ENCODE measurements at places on chromosomes 16 and 17.
A peak's percentile ranks its signal among the peaks of the same experiment; 100 is the strongest.

- DNase-seq, result peak; percentile 7
Measured at GRCh38 chr17:78611607-78612006, 34.4 kb upstream of the DNAH17 start.

DNA sequence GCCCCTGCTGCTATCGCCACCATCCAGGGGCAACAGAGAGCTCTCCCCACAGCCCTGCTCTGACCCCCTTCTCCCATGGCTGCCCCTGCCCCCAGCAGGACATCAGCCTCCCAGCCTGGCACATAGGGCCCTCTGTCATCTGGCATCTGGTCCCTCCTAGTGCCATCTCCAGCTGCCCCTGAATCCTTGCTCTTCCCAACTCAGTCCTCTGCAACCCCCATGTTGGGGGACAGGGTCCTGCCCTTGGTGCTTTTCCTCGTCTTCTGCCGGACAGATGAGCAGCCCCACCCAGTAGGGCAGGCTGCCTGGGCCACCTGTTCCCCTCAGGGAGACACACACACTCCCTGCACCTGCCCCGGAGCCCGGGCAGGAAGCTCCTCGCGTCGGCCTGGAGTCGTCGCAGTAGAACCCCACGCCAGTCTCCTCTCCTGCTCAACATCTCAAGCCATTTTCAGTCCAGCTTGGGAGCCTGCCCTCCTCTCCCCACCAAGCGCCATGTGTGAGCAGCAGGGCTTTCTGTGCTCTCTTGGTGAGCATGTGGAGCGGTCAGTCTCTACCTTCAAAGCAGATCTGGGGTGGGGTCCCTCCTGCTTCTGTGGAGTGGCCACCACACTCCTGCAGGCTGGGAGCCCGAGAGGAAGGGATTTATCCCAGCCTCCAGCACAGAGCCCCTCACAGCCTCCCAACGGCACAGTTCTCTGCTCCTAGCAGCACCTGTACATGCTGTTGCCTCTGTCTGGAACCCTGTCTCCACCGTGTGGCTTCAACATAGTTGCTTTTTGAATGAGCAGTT, 28.2 kb downstream of the TNFRSF13B start:
- no peak for DNase-seq

- peak; percentile 9 for DNase-seq
Measured at GRCh38 chr16:70341600-70341999, 5.1 kb upstream of the DDX19A start.

GRCh38 chr17:37791447-37792399, 46.9 kb upstream of the HNF1B start:
- peak; percentile 8 for DNase-seq

DNA sequence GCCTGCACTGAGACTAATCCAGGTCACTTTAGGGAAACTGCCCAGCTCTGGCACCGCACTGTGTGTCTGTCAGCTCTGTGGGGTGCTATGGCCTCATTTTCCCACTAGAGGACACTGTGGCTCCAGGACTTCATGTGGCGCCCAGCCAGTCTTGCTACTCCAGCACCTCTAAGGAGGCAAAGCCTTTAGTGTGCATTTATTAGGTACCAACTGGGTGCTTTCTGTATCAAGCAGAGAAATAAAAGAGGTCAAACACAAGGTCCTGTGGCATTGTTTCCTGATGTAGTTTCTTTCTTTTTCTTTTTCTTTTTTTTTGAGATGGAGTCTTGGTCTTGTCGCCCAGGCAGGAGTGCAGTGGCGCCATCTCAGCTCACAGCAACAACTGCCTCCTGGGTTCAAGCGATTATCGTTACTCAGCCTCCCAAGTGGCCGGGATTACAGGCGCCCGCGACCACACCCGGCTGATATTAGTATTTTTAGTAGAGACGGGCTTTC, 12.5 kb upstream of the RHBDL3 start:
- DNase-seq, result peak; percentile 62

DNA sequence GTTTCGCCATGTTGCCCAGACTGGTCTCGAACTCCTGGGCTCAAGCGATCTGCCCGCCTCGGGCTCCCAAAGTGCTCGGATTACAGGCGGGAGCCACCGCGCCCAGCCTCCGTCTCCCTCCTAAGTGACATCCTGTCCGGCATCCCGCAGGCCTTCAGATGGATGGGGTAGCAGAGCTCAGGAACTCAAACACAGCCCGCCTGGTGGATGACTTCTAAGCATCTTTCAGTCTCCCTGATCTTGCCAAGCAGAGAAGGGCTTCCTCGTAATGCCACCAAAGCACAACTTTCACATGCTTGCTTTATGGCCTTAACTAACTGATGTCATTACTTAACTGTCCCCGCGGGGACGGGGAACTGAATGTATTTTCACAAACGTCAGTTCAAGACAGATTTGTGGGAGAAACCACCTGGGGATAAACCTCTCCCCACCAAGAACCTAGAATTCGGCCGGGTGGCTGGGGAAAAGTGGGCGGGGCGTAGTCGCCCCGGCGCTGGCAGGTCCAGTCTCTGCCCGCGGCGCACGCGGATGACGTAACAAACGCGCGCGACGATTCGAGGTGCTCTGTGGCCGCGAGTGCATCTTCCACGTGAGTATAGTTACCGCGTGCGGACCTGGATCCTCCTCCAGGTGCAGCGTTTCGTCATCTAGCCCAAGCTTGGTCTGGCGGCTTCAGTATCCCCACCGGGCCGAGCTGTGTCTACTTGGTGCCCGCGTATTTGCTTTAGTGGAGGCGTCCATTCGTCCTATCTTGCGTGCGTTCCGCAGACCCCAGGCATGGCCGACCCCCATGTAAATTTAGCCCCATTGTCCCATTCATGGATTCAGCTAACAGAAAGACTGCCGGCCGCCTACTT, at the start of gene PFAS:
TSS of gene PFAS (plus strand) at position 539 of the 857 bp plus-strand sequence. CDS start 4,649 bp downstream, outside the sequence.
- DNase-seq, result peak; percentile 72

DNA sequence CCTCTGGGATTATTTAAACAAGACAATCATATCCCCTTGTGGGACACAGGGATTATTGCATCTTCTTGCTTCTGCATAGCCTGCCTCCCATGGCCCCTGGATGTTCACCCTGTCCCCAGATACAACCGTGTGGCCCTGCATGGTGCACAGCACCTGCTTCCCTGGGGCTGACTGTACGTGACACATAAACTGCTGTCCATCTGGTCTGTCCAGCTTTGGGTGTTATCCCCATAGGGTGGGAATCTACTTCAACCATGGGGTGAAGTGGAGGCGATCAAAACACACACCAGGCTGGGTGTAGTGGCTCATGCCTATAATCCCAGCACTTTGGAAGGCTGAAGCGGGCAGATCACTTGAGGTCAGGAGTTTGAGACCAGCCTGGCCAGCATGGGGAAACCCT, 138.8 kb downstream of the XYLT1 start:
- DNase-seq, result no peak

DNA sequence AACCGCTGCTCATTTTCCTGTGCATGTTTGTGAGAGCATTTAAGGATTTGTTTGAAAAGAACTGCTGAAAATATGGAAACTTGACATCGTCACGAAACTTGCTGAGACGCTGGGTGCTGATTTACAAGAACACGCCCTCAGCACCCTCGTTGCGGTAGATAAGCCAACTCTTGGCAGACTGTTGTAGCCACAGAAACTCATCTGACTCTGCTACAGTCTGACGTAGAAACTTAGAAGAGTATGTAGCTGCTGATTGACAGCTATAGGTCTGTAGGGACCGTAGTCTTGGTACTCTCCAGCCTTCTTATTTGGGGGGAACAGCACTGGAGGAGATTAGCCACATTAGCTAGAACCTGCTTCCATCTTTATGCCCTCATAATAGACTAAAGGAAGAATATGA, 36.1 kb upstream of the MYH2 start:
- no peak for DNase-seq

GRCh38 chr16:29146266-29146665, 161.4 kb downstream of the LAT start:
- no peak for DNase-seq

- DNase-seq, result no peak
Measured at GRCh38 chr16:79752396-79752795, 151.9 kb upstream of the MAF start.

DNA sequence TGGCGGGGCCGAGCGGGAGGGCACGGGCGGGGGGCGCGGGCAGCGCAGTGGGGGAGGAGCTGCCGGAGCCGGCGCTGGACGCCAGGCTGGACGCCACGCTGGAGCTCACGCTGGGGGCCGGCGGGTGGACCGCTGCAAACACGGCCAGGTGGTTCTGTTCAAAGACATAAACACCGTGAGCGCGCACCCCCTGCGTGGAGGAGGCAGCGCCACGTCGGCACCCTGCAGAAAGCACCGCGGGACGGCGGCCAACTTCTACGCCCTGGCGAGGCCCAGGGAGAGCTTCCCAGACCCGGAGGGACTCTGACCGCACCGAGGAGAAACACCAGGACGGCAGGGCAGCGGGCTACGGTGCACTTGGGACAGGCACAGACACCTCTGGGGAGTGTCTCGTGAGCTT, 29.3 kb downstream of the UNKL start:
- no peak for DNase-seq

DNA sequence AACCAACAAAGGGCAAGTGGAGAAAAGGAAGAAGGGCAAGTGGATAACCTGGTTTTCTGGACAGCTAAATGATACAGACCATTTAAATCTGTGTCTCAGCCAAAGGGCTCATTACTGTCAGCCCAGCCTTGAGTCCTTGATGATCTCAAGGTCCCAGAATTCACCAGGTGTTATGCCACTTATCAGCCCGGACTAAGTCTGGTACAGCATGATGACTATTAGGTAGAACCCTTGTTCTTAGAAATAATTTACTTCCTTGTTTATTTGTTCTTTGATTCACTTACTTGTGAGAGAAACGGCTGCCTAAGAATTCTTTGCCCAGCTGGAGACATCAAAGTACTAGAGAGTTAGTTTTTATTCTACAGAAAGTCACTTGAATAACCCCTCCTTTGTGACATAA, 3.5 kb downstream of the PDILT start:
- DNase-seq, result no peak

GRCh38 chr16:28187595-28188004, 24.2 kb downstream of the XPO6 start:
- DNase-seq, result no peak

GRCh38 chr16:28038409-28038808, 25.1 kb downstream of the GSG1L start:
- DNase-seq, result no peak

- DNase-seq, result no peak
Measured at GRCh38 chr17:80481284-80482057, 5.1 kb upstream of the NPTX1 start.

DNA sequence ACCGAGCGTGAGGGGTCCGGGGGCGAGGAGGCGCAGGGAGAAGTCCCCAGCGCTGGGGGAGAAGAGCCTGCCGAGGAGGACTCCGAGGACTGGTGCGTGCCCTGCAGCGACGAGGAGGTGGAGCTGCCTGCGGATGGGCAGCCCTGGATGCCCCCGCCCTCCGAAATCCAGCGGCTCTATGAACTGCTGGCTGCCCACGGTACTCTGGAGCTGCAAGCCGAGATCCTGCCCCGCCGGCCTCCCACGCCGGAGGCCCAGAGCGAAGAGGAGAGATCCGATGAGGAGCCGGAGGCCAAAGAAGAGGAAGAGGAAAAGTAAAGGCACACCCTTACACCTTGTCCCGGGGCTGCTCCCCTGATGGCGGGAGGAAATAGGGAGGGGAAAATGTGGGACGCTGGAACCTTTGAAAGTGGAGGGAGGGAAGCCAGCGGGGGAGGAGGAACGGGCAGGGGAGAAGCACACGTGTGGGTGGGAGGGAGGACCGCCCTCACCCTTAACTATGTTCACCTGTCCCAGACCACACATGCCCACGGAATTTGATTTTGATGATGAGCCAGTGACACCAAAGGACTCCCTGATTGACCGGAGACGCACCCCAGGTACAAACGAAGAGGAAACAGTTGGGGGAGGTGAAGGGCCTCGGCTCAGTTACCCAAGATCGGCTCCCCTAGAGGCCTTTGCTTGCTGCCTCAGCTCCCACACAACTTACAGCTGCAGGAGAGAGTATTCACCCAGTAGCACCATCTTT, 916 bp downstream of the PAGR1 start:
- peak; percentile 21 for DNase-seq

GRCh38 chr17:57553526-57553925, 191.6 kb downstream of the CCDC182 start:
- DNase-seq, result no peak

GRCh38 chr17:50475362-50475761, 3.3 kb upstream of the RSAD1 start:
- DNase-seq, result no peak

DNA sequence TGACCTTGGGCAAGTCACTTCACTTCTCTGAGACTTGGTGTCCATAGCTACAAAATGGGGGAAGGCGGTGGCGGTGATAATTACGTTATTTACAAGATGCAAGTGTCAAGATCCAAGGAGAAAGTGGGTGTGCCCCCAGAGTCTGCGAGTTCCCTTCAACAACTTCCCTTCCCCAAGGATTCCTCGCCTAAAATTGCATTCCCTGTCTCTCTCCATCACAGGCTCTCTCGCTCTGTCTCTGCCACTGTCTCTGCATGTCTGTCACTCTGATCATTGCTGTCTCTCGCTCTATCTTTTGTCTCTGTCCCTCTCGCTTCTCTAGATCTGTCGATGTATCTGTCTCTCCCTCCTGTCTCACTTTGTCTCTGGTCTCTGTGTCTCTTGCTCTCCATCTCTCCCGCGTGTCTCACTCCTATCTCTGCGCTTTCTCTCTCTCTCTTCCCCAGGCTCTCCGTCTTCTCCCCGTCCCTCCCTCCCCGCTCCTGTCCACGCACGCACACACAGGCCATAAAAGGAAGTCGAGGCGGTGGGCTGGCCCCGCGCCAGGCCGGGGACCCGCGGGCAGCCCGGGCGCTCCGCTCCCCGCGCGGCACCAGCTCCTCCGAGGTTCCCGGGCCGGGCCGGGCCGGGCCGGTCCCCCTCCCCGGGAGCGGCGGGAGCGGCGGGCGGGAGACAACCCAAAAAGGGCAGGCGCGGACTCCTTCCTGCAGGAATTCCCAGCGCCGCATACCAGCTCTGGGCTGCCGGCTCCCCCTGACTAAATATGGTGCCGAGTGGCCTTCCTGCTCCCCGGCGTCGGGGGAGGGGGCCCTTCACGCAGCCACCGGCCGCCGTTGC, 1.1 kb upstream of the MYH11 start:
- DNase-seq, result no peak

DNA sequence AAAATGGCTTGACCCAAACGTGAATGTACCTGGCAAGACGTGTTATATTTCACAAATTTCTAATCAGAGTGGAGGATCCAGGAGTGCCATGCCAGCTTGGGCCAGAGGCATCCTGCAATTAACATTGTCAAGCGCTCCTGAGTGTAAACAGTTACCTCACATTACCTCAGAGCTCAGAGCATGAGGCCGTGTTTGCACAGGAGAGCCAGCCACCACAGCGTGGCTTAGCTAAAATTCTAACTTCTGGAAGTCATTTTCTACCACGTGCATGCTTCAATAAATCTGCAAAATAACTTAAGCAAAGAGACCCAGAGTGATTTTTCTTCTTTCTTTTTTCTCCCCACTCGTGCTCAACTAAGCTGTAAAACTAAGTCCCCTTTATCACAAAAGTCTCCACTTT, 769.0 kb downstream of the KCNJ2 start:
- DNase-seq, result no peak

DNA sequence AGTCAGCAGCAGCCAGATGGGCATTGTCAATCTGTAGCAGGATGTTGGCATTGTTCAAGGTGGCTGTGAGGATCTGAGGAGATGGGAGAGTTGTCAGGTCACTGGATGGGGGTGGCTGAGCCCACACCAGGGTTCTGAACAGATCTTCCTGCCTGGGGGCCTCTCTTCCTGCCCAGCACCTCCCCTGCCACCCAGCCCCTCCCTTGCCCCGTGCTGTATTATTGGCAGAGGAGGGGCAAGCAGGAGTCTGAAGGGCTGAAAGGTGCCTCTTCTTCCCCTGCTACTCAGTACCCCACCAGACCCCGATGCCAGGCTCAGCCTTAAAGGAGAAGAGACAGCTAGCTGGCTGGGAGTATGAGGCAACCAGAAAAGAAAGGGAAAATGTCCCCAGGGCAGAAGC, 93.0 kb downstream of the GOSR1 start:
- no peak for DNase-seq

Measured in NCI-H187 (cell line).